ENCODE measurements at places on chromosomes 12 and 14.

DNA sequence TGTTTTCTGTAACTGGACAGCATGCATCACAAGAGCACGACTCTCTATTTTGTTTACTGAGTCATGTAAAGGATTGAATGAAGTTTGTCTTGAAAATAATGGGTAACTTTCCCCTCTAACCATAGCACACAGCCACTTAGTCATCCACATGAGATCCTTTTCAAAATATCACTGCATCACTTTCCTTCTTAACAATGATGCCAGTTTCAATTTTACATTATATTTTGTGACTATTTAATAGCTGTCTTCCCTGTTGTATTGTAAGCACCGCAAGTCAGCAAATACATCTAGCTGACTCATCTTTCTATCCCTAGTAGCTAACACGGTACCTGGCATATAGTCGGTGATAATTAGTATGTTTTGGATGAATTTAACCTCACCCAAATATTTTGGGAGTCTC lies 83.3 kb upstream of the PPM1H start:
- DNase-seq, result no peak

DNA sequence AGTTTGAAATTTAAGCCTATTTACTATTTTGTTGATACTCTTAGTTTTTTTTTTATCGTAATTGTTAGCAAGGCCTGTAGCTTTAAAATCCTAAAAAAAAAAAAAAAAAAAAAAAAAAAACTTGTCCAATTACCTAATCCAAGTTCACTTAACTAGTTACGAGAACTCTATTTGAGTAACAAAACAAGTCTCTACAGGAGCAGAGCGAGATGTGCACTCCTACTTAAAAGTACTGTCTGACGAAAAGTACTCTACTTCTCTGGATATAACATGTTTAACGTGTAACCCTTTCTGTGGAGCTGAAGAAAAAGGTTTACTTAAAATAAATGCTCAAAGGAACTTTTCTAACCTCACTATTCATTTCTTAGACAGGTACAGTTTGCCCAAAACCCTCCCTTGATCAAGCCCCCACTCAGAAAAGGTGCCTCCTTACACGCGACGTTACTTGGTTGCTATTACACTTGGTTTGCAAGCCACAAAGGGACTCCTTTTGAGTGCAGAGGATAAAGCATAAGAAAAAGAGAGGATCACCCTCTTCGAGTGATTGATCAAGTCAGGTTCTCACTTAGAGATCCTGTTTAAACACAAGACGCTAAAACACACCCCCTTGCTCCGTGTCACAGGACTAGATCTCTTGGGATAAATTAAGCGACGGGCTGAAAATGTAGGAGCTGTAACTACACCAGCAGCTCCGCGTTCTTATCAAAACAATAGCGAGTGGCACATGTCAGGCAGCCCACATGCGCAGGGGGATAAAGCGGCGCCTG lies 2.2 kb downstream of the BAZ1A start:
- no peak for DNase-seq

GRCh38 chr12:50806176-50806575 lies 36.5 kb upstream of the TMPRSS12 start:
- DNase-seq, result no peak

- no peak for DNase-seq
Measured at GRCh38 chr14:73168691-73169090, 32.4 kb downstream of the PSEN1 start.

GRCh38 chr12:78695749-78696148 lies 168.8 kb upstream of the SYT1 start:
- no peak for DNase-seq

DNA sequence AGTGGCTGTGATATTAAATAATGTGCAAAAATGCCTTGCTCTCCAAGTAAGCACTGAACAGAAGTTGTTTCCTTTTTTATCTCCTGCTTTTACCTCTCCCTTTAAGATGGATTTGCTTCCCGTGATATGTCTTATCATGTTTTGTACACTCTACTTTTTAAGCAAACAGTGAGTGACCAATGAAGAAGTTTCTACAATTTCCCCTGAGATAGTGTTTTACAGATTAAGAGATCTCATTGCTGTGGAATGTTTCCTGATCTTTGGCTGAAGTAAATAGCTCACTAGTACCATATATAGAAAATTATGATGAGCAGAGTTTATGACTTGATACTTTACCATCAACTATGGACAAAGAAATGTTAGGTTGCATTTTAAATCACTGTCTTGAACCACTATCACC lies 184.8 kb upstream of the PDE3A start:
- no peak for DNase-seq

DNA sequence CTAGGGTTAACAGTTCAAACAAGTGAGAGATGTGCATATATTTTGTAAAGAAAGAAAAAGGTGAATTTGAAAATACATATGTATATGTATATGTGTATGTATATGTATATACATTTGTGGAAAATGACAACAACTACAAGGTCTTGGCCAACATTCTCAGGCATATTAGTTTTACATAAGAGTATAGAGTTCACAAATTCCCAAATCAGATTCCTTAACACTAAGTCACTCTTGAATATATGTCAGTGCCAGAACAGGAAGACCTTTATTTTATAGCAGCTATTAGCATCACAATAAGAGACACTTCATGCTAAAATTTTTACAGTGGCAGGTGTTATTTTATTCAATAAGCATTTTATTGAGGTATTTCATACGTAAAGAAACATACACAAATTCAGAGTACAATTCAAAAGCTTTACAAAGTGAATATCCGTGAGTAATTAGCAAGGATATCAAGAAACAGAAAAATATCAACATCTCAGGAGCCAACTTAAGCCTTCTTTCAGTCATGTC lies 179.7 kb downstream of the SLC6A15 start:
- no peak for DNase-seq

DNA sequence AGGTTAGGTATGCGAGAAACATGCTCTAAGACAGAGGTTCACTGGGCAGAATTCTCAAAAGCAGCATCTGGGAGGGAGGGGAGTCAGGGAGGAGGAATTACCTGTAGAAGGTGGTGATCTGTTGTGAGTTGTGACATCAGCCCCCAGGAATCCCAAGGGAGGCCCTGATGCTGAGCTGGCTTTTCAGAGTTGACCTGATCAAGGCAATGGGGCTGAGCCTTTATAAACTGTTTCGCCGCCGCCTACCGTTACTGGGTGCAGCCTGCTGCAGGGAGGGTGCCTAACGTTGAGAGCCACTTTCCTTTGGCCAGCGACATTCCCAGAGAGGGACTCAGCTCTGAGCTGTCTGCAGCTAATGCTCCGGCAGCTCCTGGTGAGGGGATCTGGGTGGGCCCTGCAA lies 257.9 kb upstream of the TMEM132C start:
- no peak for DNase-seq

- no peak for DNase-seq
Measured at GRCh38 chr14:29453045-29453444, 474.6 kb downstream of the PRKD1 start.

DNA sequence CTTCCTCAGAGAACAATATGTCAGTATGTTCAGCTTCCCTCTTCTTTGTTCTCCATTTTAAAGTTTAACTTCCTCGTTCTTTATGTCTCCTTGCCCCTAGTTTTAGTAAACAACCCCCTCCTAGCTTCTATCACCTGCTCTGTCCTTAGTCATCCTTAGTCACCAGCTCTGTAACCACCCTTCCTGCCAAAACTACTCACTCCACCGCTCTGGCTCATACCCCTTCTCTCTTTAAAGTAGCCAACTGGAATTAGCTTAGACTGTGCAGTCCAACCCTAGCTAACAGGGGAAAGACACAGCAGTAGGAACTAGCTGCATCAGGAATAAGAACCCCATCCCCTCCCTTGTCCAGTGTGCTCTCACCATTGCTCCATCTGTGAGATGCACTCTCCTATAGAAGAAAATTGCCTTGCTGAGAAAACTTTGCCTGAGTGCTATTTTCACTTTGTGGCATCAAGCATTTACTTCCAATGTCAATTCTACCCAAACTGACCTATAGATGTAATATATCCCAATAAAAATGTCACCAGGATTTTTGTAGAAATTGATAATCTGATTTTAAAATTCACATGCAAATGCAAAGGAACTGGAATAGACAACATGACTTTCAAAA lies 603.2 kb downstream of the C12orf50 start:
- DNase-seq, result no peak

- DNase-seq, result no peak
Measured at GRCh38 chr14:68460541-68460940, 332.3 kb downstream of the ZFP36L1 start.

All from stimulated activated CD4-positive, alpha-beta T cell treated with anti-CD3 and anti-CD28 coated beads, Interleukin-15, amount 100 ng/mL, for 24 hours (primary cell).